ENCODE measurements at places on chromosomes 6 and 20.
A peak's percentile ranks its signal among the peaks of the same experiment; 100 is the strongest.

- no peak for DNase-seq
Observed at GRCh38 chr6:7150381-7151064, 42.8 kb downstream of the RREB1 start.

DNA sequence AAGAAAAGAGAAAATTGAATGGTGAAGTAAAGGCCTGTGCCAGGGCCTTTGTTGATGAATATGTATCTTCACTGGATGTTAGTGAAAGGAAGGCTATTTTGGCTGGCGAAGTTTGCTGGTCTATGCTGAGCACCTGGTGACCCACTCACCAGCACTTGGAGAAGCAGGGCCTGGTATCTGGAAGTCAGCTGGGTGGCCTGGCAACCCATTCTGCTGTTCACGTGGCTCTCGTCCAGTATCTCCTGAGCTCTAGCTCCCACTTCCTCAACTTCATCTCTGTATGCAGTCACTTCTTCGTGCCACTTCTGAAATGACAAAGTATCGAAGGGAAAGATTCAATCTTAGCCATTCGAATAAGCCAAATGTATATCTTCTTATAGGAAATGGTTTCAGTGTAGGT lies 283.7 kb downstream of the SYNE1 start:
- no peak for DNase-seq

DNA sequence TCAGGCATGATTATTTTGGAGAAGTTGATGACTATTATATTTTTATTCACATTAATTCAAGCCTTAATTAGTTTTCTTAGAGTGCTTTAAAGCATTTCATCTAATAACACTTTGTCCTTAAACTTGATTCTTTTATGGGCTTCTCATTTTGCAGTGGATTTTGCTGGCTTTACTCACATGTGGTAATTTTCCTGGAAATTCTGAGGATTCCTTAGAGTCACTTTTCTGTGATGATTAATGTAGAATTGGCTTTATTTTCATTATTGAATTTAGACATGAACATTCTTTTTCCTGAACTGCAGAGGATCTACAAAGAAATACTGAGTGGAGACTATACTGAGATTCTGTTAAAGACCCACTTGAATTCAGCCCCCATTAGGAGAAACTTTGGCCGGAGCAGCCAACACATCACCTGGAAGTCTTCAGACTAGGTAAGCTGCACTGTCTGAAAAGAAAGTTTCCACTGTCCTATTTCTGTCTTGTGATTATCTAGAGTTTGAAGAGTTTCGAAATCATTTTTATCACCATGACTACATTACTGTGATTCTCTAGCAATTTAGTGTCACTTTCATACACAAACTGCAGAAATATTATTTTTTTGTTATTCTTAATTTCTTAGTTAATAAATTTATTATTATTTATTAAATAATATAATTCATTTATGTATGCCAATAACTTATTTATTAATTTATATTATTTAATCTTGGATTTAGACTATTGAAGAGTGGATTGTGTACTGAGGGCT lies 1.9 kb downstream of the RFPL4B start:
- DNase-seq, result no peak

- no peak for DNase-seq
Observed at GRCh38 chr20:44496976-44497375, 21.3 kb downstream of the TTPAL start.

GRCh38 chr20:1313236-1313964 lies 15.5 kb downstream of the SDCBP2 start:
- peak; percentile 78 for DNase-seq

GRCh38 chr6:141688916-141689315 lies 443.8 kb upstream of the GJE1 start:
- no peak for DNase-seq

All from B cell (primary cell).